Bone marrow (tissue), 2 donors: ENCODE measurements at places on chromosomes 1 and 21.
A peak's percentile ranks its signal among the peaks of the same experiment; 100 is the strongest.

- DNase-seq = no peak
These were observed 853 bp upstream of the RRAGC start for GRCh38 chr1:38860454-38860795.

GRCh38 chr1:7585216-7585907 is 185.7 kb upstream of the VAMP3 start:
- DNase-seq = no peak

DNA sequence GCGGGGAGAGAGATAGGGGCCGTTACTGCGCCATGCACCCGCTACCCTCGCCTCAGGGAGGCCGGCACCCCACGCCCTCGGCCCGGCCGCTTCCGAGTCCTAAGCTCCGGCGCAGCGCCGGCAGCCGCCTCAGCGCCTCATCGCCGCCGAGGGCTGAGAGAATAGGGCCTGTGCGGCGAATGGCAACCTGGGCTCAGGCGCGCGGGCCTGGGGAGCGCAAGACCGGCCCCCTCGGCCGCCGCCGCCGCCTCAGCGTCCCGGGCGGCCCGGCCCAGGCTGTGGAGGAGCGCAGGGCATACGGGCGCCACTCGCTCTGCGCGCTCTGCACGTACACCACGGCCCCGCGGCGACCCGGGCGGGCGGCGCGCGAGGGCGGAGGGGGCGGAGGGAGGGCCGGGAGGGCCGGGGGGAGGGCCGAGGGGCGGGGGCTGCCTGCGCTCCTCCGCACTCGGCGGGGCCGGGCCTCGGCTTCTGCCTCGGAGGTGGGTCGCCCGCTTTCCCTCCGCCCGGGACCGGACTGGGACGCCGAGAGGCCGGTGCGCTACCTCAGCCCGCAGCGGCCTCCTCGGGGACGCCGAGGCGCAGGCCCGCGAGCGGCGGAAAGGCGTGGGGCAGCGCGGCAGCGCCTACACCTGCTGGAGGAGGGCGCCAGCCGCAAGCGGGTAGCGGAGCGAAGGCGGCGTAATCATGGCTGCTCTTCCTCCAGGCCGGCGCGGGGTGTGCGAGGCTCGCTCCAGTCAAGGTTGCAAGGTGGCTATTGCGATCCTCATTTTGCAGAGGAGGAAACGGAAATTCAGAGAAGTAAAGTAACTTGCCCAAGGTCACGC is at the start of gene EGLN1:
TSS of gene EGLN1 (minus strand) at position 317 of the 827 bp plus-strand sequence. CDS start 399 bp downstream, outside the sequence.
- DNase-seq = peak; percentile 75

- DNase-seq = no peak
These were observed 8.6 kb upstream of the RASSF5 start for GRCh38 chr1:206498685-206499084.

DNA sequence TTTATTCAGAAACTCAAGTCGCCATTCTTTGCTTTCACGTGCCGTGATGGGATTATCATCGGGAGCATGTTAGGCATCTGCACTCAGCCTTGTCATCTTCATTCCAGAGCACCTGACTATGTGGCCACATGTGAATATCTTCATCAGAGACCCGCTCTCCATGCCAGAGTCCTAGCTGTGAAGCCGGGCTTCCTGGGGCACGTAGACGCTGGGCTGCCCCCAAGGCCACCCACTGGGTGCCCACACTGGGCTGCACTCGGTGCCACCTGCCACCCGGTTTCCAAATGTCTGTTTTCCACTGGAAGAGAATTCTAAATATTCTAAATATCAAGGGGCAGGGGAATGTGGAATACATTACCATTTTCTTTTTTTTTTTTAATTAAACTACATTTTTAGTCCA is 43.8 kb downstream of the SLC37A1 start:
- no peak for DNase-seq

- DNase-seq = no peak
These were observed 2.4 kb downstream of the TFAP2E start for GRCh38 chr1:35575416-35575958.

DNA sequence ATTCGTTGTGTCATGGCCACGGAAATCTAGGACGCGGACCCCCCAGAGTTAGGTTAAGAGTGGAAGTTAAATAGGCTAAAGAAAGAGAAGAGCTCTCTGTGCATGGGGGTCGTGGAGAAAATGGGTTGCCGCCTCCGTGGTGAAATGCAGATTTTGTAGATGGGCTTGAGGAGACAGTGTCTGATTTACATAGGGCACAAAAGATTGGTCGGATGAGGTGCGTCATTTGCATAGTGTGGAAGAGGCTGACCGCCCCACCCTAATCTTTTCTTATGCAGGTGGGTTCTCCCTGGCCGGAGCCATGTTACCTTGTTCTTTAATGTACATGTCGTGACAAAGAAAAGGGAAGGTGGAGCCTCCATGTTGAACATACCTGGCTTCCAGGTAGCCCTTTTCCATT is 14.3 kb upstream of the SLC5A9 start:
- DNase-seq = no peak

DNA sequence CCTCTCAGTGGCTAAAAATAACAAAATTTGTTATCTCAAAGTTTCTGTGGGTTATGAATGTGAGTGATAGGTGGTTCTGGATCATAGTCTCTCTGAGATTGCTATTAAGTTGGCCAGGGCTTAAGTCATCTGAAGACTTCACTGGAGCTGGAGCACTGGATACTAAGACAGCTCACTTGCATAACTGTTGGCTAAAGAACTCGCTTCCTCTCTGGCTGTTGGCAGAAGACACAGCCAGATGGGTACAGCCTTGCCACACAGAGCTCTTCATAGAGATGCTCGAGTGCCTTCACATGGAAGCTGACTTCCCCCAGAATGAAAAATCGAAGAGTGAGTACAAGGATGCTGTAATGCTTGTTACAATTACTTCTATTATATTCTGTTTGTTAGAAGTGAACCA is 333.8 kb downstream of the ZP4 start:
- DNase-seq = no peak

- no peak for DNase-seq
These were observed 139.0 kb downstream of the HS2ST1 start for GRCh38 chr1:87053446-87053845.

DNA sequence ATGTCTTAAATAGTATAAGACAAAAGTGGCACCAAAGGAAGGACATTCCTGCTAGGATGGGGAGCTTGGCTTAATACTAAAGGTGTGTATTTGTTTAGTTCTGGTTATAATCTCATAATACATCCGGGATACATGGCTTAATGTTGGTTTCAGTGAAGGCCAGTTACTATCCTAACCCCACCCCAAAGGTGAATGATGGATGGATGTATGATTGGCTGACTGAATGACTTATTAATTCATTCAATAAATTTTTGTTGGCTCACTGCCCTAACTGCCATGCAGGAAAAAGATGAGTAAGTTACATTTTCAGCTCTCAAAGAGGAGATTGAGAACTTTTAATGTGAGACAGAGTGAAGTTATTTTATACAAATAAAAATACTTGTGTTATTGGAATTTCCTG is 52.2 kb downstream of the PHACTR4 start:
- DNase-seq = no peak

- no peak for DNase-seq
These were observed 508.9 kb upstream of the PKN2 start for GRCh38 chr1:88175120-88175630.

GRCh38 chr1:204261746-204262505 is 48.1 kb upstream of the GOLT1A start:
- DNase-seq = no peak

GRCh38 chr1:113456967-113457366 is 66.7 kb downstream of the MAGI3 start:
- DNase-seq = no peak

- no peak for DNase-seq
These were observed 11.0 kb downstream of the HYI start for GRCh38 chr1:43442756-43443155.

DNA sequence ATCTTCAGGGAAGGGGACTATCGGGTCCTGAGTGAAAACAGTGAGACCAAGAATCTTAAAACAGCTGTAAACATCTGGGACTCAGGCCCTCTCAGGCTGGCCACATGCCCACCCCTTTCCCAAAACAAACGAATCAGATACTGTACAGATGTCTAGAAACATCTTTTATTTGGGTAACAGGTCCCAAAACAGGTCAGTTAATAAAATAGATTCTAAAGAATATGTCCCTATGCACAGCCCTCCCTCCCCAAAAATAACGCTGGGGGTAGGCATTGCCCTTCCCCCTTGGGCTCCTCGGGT is 499 bp upstream of the CRTC2 start:
- DNase-seq = no peak

DNA sequence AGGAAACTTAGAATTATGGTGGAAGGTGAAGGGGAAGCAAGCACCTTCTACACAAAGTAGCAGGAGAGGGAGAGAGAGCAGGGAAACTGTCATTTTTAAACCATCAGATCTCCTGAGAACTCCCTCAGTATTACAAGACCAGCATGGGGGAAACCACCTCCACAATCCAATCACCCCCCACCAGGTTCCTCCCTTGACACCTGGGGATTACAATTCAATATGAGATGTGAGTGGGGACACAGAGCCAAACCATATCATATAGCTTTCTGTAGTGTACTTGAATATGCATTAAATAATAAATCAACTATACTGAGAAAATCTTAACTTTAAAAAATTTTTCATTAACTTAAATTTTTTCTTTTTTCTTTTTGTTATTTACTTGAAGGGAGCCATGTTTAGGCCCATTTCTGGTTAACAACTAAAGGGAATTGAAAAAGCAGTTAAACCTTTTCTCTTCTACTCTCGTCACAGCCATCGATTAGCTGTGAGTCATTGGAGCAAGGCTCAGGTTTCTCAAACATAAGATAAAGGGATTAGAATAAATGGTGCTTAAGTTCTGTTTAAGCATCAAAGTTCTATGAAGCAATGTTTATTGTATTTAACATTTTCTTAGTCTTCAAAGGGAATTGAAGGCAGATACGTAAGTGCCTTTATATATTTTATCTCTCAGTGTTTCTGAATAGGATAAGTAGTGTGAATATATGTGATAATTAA is 72.2 kb upstream of the DPT start:
- no peak for DNase-seq

DNA sequence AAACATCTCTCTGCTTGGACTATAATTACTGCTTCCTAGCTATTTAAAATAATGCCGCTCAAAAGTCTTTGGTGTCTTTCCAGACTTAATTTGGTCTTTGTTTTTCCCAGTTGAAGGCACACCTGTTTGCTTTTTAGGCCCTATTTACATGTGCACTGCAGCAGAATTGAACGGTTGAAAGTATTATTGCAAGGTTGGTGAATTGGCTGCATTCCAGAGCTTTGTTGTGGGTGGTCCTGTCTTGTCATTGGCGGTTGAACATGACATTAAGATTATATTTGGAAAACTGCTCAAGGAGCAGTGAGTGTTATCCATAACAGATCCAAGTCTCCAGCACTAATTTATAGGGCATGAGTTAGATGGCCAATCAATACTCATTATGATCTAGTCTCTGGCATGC is 656.3 kb downstream of the PTPRC start:
- no peak for DNase-seq

DNA sequence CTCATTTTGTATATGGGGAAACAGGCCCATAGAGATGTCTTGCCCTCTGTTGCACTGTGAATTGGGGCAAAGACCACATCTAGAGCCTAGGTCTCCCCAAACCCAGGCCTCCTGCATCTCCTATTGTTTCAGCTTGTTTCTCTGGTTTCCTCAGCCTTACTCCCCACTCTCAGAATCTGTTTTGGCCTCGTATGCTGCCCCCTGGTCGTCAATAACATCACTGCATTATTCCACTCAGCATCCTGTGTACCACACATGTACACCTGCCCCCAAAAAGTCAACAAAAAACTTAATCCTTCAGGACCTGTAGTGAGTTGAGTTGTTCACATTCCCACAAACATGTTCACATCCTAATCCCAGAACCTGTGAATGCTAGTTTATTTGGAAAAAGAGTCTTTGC is 184.8 kb downstream of the BRINP2 start:
- no peak for DNase-seq

GRCh38 chr21:40610345-40610744 is 236.6 kb downstream of the DSCAM start:
- no peak for DNase-seq

GRCh38 chr1:10529765-10530164 is 55.0 kb downstream of the PEX14 start:
- no peak for DNase-seq

DNA sequence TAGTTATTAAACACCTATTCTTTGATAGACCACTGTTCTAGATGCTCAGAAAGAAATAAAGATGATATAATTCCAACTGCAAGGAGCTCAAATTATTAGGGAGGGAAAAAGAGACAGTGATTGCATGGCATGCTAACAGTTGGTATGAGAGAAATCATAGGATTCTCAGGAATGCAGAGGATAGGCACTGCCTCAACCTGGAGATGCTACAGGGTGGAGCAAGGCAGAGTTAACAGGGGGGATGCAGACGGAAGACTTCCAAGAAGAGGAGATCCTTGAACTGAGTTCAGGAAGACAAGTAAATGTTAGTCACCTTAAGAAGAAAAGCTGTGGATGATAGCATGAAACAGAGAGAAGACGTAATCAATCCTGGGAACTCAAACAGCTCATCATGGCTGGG is 123.7 kb downstream of the DAB1 start:
- DNase-seq = no peak

DNA sequence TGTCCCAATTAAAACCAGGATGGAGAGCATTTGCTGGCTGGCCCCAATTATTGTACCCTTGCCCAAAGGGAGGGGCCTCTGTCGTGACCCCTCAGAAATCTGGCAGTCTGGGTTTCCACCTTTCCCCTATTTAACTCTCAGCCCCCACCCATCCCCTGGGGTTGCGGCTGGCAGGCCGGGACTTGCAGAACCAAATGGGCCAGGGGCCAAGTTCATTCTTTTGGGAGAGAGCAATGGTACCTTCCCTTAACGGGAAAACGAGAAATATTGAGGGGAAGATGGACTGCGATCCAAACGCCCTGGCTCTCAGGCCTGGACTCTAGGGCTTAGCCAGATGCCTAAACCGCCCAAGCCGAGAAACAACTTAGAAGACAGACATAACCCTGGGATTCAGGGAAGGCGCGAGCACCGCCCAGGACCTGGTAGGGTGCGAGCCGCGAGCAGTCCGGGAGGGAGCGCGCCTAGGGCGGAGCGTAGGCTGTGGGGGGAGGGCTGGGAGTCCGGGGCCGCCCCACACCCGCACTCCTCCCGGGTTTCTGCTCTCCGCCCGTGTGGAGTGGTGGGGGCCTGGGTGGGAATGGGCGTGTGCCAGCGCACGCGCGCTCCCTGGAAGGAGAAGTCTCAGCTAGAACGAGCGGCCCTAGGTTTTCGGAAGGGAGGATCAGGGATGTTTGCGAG is at the start of gene SLC27A3:
TSS of gene SLC27A3 (plus strand) at position 628 of the 678 bp plus-strand sequence. CDS start 91 bp downstream, outside the sequence.
- no peak for DNase-seq

DNA sequence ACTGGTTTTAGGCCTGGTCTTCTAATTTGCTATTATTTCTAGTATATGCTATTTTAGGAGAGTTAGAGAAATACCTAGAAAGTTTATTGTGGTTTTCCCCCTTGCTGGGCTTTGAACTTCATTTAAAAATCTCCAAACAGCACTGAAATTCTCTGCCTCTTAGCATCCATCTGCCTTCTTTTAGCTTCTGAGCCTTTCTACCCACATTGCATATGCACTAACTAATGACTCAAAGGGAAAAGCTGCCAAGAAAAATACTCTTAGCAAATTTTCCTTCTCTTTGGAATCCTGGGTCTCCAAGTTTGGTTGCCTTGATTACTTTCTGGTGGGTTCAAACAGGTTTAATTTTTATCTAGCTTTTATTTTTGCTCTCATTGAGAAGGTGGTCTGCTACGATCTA is 408.4 kb upstream of the PTBP2 start:
- DNase-seq = no peak
